ENCODE measurements at places on chromosomes 3 and 15. TPM values are rescaled to one million over a fixed set of nuclear protein-coding genes. Genes with fewer than 3 reads are reported as not detected.

Gene DUOXA2
- not detected for total RNA-seq

Gene DGKG
- total RNA-seq = 6.7 TPM

Gene LDHAL6B
- total RNA-seq = not detected

Gene ACAN
- total RNA-seq = under 0.01 TPM

Gene FOXB1
- not detected for total RNA-seq

Gene GREM1
- total RNA-seq = 41.6 TPM

Gene ADAMTSL3
- under 0.01 TPM for total RNA-seq

Gene UNC45A
- 106 TPM for total RNA-seq

Gene SHISA5
- total RNA-seq = 130 TPM

Gene SPATA12
- total RNA-seq = not detected
